ENCODE measurements at places on chromosomes 6 and 20.

GRCh38 chr6:90463359-90463758 is 123.5 kb downstream of the MAP3K7 start:
- DNase-seq = peak; percentile 33

GRCh38 chr6:41427642-41428335 is 92.4 kb downstream of the NCR2 start:
- DNase-seq = peak; percentile 25

- no peak for DNase-seq
These were observed 58.2 kb upstream of the TRAF3IP2 start for GRCh38 chr6:111663692-111664564.

DNA sequence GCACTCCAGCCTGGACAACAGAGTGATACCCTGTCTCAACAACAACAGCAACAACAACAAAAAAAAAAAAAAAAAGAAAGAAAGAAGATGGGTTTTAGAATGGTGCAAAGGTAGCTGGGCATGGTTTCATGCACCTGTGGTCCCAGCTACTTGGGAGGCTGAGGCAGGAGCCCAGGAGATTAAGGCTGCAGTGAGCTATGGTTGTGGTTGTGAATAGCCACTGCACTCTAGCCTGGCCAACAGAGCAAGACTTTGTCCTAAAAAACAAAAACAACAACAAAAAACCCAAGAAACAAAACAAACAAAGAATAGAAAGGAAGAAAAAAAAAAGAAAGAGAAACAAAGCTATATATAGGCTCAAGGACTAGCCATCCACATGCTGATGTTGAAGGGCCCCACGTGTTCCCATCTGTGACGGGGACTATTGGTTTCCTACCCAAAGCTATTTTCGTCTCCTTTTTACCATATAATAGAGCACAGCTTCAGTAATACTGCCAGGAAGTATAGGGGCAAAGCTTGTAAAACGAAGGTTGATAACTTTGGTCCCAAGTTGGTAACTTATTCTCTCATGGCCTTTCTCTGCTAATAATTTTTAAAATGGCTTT is 7.9 kb upstream of the EEF1E1 start:
- DNase-seq = no peak

GRCh38 chr6:125008261-125008703 is 46.0 kb downstream of the RNF217 start:
- DNase-seq = no peak

DNA sequence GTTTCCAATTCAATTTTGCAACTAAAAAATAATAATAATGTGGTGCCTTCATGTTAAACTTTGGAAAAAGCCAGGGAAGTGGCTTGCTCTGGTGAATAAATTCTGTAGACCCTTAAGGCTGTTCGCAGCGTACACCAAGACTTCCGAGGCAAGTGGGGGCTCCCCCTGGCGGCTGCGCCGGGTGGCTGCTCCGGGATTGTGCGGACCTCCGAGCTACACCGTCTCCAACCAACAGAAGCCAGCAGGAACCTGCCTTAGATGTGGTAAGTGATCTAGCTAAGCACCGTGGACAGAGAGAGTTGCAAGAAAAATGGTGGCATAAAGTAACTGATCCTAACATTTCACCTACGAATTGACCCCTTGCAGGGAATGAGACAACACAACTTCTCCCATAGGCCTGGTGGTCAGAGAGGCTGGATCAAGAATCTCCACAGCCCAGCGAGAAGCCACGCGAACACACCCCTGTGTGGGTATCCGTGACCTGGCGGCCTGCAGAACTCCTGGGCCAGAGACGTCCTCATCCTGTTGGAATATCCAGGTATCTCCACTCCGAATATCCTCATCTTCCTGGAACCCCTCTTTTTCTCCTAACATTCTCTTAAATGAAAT is 69.6 kb downstream of the TBXT start:
- DNase-seq = peak; percentile 60

DNA sequence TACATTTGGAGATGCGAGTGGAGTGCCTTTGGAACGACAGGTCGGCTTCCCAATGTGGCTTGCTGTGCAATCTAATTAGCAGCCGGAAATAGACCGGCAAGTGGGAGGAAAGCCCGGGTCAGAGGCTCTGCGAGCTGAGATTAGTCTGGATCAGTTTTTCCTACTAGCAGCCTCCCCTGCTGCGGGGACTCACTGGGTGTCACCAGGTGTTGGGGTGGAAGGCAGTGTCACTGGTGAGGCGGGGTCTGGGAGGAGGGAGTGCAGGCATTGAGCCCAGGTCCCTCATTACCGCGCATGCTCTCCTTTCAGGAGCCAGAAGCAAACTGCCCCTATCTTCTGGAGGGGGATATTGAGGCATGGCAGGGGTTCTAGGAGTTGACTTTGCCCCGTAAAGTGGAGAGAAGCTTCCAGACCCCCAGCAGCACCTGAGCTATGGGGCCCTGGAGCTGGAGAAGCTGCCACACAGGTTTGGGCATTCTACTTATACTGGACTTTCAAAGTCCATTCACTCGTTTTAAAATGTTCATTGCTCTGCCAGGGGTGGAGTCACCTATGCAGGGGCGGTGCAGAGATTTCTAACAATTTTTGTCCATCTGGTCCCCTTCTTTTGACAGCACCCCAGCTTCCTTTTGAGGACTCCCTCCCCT is 11.0 kb downstream of the SULF2 start:
- no peak for DNase-seq

- DNase-seq = no peak
These were observed 75.9 kb upstream of the EYA4 start for GRCh38 chr6:133165235-133165634.

DNA sequence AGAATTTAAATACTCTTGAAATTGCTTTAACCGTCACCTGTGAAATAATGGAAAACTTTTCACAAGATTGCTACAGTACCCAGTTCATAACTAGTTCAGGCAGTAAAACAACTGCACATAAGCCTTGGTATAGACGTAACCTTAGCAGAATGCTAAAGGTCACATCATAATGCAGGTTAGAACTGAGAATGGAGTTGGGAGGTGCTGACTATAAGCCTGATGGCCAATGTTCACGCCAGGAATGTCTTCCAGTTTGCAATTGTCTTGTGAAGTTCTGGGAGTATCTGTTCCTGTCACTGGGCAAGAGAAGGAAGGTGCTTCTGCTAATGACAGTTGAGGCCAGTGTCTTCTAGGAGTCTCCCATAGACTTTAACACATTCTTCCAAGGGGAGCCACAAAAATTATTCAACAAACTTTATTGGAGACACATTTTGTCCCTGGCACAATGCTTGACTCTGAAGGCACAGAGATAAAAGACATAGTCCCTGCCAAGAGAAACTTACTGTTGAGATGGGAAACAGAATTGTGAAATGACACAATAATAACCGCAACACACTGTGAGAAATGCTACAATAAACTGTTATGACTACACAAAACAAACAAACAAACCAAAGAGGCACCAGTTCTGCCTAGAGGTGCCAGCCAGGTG is 24.6 kb upstream of the CEP162 start:
- DNase-seq = no peak

DNA sequence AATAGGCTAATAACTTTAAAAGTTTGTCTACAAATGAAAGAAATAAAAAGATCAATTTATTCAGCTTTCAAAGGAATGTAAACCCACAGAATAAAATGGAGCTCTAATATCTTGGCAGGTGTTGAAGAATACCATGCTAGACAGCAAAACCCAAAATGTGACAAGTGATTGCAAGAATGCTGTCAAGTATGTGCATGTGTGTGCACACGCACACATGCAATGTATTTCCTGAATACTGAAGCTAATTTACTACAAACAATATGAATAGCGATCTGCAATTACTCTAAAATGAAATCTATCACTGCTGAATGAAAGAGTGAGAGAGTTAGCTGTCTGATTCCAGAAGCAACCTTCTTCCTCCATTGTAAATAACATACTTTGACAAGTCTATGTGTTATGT is 179.2 kb upstream of the HSF2 start:
- no peak for DNase-seq

GRCh38 chr6:81900616-81901015 is 148.1 kb upstream of the TENT5A start:
- DNase-seq = no peak

GRCh38 chr6:125812394-125813292 is 21.9 kb downstream of the NCOA7 start:
- no peak for DNase-seq

GRCh38 chr6:84645000-84645399 is 119.4 kb downstream of the TBX18 start:
- no peak for DNase-seq

- DNase-seq = no peak
These were observed 95.1 kb downstream of the TMEM200A start for GRCh38 chr6:130460934-130461333.

GRCh38 chr6:169328112-169328801 is 74.6 kb upstream of the THBS2 start:
- DNase-seq = no peak

- DNase-seq = no peak
These were observed 6.5 kb downstream of the PIM1 start for GRCh38 chr6:37176268-37177076.

GRCh38 chr20:53773792-53774401 is 180.3 kb upstream of the ZNF217 start:
- DNase-seq = no peak

GRCh38 chr6:70669133-70669532 is 1.4 kb downstream of the SMAP1 start:
- DNase-seq = no peak

DNA sequence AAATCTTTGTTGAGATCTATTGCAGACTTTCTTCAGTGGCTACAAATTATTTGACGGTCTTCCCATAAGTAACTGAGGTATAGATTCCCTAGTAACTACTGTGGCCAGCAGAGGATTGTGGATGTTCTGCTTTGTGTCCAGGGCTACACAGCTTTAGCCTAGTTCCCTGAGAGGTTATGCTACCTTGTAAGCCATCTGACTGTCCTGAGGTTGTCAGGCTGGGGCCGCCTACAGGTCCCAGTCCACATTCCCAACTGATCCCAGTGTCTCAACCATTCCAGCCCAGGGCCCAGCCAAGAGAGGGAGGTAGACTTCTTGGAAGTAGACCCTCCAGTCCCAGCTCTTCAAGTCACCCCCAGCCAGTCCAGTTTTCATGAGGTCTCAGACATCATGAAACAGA is 57.7 kb downstream of the BANF2 start:
- no peak for DNase-seq

GRCh38 chr6:158041788-158042187 is 60.1 kb downstream of the SYNJ2 start:
- no peak for DNase-seq

- no peak for DNase-seq
These were observed 62.5 kb upstream of the LOC128125822 start for GRCh38 chr6:63509652-63510352.

DNA sequence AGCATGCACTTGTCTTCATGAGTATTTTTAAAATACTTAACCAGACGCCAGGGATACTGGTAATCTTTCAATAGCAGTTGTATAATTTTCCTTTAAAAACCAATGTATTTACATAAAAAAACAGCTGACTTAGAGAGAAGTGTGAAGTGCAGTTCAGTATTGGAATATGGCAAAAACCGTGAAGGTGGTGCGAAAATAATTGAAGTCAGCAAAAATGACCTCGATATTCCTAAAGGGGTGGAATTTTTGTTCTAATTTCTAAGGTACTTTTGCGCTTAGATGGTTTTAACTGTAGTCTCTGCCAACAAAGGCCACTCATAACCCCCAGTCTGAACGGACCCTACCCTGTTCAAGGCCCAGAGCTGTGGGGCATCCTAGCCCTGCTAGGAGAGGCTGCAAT is 25.3 kb downstream of the GNAS-AS1 start:
- no peak for DNase-seq

DNA sequence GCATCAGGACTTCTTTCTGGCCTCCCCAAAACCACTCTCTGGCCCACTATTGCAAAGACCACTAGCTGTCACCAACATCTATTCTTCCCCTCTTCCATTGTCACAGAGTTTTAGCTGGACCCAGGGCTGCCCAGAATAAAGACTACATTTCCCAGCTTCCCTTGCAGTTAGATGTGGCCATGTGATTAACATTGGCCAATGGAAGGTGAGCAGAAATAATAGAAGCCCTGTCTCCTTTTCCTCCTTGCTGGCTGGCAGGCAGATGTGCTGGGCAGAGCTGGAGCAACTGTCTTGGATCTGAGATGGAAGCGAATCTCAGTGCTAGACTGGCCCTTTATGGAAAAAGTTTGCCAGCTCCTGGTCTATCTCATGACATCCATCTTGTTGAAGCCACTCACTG is 97.0 kb downstream of the KCNB1 start:
- no peak for DNase-seq

GRCh38 chr6:33577106-33577535 is 3.0 kb downstream of the BAK1 start:
- DNase-seq = peak; percentile 50

- no peak for DNase-seq
These were observed 6.1 kb upstream of the ULBP2 start for GRCh38 chr6:149935668-149936067.

DNA sequence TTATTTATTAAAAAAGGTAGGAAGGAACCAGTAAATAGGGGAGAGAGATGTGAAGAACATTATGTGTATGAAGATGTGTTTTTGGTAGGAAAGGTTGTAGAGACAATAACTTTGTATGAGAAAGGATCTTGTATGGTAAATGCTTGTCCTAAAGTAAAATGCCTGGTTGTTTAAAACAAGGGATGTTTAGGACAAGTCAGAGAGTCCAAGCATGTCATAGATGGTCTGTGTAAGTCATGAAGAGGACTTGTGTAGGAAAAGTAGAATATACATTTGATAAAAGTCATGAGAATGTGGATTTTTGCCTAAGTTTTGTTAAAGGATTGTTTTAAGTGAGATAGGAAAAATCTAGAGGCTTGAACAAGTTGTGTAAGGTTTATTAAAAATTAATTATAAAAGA is 325.1 kb downstream of the CDH26 start:
- DNase-seq = no peak

DNA sequence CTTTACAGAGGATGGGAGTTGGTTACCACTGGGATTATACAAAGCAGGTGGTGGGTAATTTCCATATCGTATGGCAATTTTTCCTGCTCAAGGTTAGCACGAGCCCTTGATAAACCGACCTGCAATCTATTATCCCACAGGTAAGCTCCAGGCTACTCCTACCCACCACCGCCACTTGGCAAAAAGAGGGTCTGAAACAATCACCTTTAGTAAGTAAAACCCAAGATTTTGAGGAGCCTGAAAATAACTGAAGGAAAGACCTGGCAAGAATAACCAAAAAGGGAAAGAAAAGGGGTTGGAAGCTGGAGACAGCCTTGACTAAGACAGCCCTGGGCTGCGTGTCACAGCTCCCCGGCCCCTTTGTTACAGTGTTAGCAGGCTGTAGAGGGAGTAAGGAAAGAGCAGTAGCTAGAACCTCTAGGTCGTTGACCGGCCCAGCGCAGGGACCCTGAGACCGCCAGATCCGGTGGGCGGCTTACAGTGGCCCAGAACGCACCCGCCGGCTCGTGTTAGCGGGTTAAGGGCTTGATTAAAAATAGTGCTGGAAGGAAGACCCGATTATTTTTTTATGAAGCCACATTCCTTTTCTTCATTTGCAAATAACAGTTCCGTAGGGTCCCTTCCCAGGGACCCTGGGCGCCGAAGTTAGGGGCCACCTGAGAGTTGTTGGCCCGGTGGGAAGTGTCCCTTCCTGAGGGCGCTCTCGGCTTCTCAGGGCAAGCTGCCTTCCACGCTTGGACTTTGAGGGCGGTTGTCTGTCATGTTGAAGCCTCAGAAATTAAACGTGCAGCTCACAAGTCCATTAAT is 30.5 kb downstream of the TFAP2B start:
- no peak for DNase-seq
